Astrocyte (in vitro differentiated cells and primary cell): ENCODE measurements at places on chromosomes 2 and 18.

DNA sequence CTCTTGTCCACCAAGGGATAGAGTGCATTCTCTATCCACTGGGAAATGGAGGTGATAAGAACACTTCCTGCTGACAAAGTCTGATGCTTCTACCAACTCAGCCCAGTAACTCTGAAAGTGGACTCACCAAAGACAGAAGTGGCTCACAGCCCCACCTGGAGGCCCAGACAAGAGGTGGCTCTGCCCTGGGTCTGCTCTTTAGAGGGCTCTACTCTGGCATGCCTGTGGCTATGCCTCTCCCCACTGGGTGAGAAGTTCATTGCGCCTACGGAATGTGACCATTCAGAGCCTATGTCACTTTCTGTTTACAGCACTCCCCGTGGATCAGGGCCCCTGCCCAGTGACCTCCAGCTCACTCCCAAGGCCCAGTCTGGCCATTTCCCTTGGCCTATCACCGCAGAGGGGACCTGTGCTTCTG, 13.5 kb upstream of the XDH start:
- H3K36me3 ChIP-seq: no peaks in the 10 kb centered on the region
- H3K27me3 ChIP-seq: no peaks in the 10 kb centered on the region
- H3K27ac ChIP-seq: no peak overlapping the region
- no peak for DNase-seq
- no peak overlapping the region for H3K4me3 ChIP-seq

- no peak overlapping the region for H3K27ac ChIP-seq
- DNase-seq: peak; percentile 26
- no peaks in the 10 kb centered on the region for H3K36me3 ChIP-seq
- H3K4me3 ChIP-seq: no peak overlapping the region
These were observed 47.6 kb downstream of the GPD2 start for GRCh38 chr2:156483741-156484173.

DNA sequence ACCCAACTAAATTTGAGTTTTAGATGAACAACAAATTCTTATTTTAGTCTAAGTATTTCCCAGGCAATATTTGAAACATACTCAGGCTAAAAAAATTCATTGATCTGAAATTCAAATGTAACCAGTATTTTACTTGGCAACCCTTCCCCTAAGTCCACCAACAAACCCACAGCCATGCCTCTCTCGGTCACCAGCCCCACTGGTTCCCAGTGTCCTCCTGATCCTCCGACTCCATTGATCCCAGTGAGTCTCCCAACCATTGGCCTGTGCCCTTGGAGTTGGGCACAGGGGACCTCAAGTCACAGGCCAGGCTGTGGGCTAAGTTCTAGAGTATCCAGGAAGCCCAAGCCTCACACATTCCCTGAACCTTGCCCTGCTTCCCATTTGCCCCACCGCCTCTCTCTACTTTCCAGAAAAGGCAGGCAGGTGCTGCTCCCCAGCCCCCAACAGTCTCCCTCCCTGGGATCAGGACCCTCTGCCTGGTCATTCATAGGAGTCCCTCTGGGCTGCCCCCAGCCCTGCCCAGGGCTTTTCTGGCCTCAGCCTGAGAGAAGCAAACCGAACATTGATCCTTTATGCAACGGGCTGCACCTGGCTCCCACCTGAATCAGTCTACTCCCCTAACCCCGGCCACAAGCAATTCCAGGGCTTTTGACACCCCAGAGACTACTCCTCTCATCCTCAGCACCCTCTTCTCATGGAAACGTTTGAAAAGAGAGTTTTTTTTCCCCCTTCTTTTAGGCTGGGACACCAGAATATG, 81.3 kb downstream of the HS1BP3 start:
- peak overlapping the region; percentile 58 for H3K27ac ChIP-seq
- no peaks in the 10 kb centered on the region for H3K36me3 ChIP-seq
- no peak overlapping the region for H3K4me3 ChIP-seq

GRCh38 chr2:22329211-22330154, 1055.5 kb upstream of the KLHL29 start:
- no peaks in the 10 kb centered on the region for H3K36me3 ChIP-seq
- H3K27me3 ChIP-seq: no peaks in the 10 kb centered on the region
- H3K4me3 ChIP-seq: no peak overlapping the region
- no peak overlapping the region for H3K27ac ChIP-seq
